ENCODE measurements at places on chromosomes 11 and 22.

DNA sequence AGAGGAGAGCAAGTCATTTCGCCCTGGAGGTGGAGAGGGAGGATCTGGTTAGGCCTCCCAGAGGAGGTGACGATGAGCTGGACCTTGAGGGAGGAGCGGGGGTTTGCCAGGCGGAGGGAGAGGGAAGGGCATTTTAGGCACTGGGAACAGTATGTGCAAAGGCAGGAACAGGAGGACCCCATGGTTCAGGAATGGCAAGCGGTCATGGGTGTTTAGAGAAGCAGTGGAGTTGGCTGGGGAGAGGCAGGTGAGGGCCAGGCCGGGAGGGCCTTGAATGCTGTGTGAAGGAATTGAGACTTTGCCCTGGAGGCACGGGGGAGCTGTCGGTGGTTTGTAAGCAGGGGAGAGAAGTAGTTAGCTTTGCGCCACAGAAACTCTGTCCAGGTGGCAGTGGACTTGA lies 10.3 kb downstream of the PRDM11 start:
- DNase-seq, result no peak

- no peak for DNase-seq
Measured at GRCh38 chr11:134751766-134752165, 339.7 kb upstream of the B3GAT1 start.

DNA sequence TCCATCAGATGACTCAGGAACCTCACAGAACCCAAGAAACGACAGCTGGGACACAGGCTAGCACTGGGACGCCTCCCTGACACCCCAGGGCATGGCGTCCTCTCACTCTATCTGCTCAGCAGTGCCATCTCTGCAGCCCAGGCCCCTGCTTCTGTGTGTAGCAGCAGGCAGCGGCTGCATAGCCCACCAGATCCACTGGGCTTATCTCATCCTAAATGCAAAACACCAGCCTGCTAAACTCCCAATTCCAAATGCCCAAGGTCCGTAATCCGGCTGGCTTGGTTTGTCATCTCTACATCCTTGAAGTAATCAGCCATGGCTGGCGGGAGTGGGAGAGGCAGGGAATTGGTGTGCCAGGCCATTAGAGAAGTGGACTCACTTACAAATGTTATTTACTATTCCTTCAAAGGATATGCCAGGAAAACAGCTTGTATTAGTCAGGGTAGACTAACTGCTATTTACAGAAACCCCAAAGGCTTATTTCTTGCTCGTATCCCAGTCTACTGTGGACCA lies 30.7 kb downstream of the SPATA19 start:
- no peak for DNase-seq

DNA sequence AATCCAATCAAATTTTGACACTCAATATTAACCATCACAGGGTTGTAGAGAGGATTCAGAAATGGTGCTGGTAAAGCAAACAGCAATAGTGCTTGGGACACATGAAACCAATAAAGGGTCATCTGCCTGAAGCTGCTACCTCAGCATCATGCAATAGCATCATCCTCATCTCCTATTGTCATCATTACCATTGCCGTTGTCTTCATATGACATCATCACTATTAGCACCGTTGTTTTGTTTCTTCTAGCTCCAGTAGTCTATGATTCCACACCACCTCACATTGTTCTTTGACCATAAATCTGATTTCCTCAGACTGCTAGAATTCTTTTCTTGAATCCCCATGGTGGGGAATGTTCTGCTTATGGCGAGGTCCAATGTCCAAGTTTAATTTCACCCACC lies 52.8 kb upstream of the GRK3 start:
- no peak for DNase-seq

DNA sequence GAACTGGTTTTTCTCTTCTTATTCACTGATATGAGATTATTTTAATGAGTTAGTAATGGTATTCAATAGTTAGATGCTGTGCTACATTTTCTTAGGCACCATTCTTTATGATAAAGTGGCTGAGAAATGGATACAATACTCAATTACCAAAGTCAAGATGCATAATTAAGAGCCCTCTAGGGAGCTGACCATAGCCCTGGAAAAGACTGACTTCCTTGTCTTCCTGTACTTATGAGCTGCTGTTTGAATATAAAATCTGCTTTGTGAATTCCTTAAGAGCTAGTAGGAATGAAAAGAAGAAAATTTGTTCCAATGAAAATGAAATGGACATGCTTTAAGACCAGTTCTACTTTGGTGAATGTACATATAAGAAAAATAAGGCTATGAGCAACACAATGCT lies 452.3 kb downstream of the KCNA4 start:
- DNase-seq, result no peak

DNA sequence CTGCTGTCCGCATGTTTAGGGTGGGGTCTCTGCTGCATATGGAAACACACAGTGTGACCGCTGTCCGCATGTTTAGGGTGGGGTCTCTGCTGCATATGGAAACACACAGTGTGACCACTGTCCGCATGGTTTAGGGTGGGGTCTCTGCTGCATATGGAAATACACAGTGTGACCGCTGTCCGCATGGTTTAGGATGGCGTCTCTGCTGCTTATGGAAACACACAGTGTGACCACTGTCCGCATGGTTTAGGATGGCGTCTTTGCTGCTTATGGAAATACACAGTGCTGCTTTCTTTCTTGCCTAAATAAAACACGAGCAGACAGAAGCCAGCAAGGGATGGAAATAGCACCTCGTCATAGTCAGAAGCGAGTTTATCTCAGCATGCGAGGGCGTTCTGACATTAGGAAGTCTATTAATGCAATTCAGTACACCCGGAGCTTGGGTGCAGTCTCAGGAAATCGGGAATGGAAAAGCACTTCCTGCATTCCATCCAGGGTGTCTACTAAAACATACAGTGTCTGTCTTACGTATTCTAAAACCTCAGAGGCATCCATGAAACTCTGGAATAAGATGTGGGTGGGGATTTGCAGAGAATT lies 32.6 kb upstream of the TOLLIP start:
- DNase-seq, result no peak

- DNase-seq, result no peak
Measured at GRCh38 chr11:38131535-38131934, 1533.5 kb upstream of the RAG2 start.

DNA sequence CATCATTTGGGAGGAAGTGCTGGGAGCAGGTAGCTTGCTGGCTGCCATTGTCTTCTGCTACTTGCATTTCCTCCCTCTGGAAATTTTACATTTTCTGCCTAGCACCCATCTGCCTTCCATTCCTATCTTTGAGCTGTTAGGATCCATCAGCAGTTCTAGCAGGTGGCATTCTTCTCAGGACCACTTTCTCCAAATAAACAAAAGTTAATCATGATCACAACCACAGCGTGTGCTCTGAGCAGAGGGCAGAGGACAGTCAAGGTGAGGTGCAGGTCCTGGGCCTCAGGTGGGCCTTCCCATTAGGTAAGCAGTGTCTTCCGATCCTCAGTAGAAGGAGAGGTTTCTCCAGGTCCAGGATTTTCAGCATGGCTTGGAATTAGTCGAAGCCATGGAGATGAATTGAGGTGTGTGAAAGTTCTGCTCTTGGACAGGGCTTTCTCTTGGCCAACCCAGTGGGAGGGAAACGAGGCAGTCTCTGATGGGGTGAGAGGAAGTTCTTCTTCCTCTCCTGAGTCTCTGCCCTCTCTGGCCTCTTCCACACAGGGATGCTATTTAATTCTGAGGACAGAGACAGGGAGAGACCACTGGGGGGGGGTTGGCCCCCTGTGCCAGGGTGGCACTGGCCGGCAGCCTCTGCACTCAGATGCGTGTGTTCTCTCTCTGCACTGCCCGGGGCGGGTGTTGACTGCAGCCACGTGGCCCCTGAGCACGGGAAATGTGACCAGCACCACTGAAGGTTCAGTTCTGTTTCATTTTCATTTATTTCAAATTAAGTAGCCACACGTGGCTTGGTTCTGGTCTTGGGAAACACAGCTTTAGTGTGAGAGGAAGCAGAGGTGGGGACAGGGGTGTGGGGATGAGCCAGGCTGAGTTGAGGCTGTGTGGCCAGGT lies 170.8 kb downstream of the TBC1D22A start:
- DNase-seq, result no peak

- DNase-seq, result no peak
Measured at GRCh38 chr11:75422248-75423231, 10.5 kb downstream of the KLHL35 start.

- no peak for DNase-seq
Measured at GRCh38 chr11:39345834-39346442, 2113.5 kb downstream of the LRRC4C start.

- no peak for DNase-seq
Measured at GRCh38 chr11:119041821-119042514, 11.3 kb upstream of the SLC37A4 start.

All from dorsolateral prefrontal cortex (tissue), 122 donors.